Dermis blood vessel endothelial cell (primary cell): ENCODE measurements at places on chromosomes 13 and 19. TPM values are rescaled to one million over a fixed set of nuclear protein-coding genes. Genes with fewer than 3 reads are reported as not detected.
A peak's percentile ranks its signal among the peaks of the same experiment; 100 is the strongest.

- no peak for DNase-seq
Observed at GRCh38 chr19:31149441-31149941, 199.7 kb downstream of the TSHZ3 start.

- DNase-seq = no peak
Observed at GRCh38 chr19:44806291-44806690, 2.6 kb upstream of the BCAM start.

DNA sequence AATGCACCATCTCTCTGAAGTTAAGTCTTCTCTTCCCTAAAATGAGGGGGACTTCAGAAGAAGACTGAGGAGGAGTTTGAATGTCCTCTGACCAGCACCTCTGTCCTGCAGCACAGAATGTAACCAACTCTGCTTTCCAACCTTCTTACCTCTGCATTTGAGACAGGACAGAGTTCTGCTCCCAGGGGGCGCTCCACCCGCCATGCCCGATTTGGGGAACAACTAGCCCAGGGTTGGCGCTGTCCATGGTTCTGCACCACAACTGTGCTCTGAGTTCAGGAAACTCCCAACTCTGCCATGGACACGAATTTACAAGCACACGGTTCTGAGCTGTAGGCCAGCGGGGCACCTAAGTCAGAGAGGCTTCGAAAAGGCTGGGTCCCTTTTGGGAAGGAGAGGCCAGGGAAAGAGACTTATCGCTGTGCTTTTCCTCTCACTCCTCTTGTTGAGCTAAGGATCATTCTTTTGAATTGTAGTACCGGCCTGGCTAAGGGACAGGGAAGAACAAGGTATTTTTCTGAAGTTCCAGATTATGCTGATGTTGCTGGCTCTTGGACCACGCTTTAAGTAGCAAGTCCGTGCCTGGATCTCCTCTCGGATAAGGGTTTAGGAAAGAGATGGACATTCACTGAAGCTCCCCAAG is 22.2 kb downstream of the SIGLEC5 start:
- peak; percentile 88 for DNase-seq

- DNase-seq = no peak
Observed at GRCh38 chr13:97944396-97945029, 9.0 kb upstream of the IPO5 start.

Gene SIGLEC8
- total RNA-seq = not detected in 2 replicates

DNA sequence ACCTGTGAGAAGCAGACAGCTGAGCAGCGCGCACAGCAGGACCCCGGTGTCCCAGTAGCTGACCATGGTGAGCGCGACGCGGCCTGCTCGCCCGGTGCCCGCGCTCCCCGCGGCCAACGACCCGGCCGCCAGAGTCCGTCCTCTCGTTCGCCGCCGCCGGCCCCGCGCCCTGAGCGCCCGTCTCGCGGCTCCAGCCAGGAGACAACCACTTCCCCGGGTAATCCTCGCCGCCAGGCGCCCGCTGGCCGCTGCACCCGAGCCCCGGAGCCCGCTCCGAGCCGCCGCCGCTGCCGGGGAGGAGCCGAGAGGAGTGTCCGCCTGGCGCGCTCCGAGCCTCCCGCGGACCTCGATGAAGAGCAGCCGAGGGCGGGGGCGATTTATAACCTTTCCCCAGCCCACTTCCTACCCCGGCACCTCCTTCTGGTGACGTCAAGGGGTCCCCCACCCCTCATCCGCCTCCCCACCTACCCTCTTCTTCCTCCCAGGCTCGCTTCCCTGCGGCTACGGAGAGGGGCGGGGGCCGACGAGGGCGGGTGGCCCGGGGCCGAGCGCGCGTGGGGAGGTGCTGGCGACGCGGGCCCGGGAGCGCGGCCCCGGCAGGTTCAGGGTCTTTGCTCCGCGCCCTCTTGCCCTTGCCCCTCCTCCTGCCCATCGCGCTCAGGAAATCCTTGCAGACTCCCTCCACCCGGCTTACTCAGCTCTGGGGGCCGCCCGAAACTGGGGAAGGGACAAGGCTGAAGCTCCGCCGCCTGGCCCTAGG is at the start of gene FLT1:
Gene FLT1 (minus strand): TSS at position 351 of the 760 bp plus-strand sequence. CDS start 285 bp downstream, at position 66.
- peak; percentile 79 for DNase-seq

- no peak for DNase-seq
Observed at GRCh38 chr19:28424077-28424476, 788.9 kb downstream of the UQCRFS1 start.

DNA sequence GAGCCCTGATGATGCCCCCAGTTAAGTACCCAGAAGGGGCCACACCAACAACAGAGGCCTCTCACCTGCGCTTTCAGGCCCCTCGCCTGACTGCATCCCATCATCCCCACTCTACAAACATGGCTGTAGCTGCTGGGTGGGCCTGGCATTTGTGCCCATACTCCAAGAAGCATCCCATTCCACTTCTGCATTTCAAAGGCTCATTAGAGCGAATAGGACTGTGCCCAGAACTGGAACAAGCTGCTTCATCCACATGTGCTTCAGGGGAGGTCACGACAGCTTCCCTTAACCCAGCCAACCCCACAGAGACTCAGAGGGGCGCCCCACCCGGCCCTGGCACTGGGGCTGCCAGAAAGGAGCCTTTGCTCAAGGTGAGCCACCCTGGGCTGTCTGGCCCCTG is 156.9 kb downstream of the SIPA1L3 start:
- DNase-seq = no peak

Gene C19orf25
- 22.0 and 28.1 TPM in 2 replicates for total RNA-seq

Gene SAMD1
- 22.3 and 25.2 TPM in 2 replicates for total RNA-seq

Gene CEACAM3
- total RNA-seq = not detected in 2 replicates

DNA sequence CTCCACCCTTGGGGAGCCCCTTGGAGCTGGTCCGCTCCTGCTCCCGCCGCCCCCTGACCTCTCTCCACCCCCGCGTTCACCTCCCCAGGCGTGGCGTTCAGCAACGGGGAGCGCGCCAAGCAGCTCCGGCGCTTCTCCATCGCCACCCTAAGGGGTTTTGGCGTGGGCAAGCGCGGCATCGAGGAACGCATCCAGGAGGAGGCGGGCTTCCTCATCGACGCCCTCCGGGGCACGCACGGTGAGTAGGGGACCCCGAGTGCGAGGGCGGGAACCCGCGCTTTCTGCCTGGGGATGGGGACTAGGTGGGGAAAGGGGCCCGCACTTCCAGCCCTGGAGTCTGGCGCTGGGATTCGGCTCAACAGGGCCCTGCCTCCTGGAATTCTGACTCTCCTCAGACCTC is 1.7 kb downstream of the CYP2A13 start:
- no peak for DNase-seq
